ENCODE measurements at places on chromosomes 7 and 10. TPM values are rescaled to one million over a fixed set of nuclear protein-coding genes. Genes with fewer than 3 reads are reported as not detected.

GRCh38 chr10:73924935-73925334, 14.0 kb downstream of the PLAU start:
- no peaks in the 10 kb centered on the region for H3K27me3 ChIP-seq
- DNase-seq: no peak
- H3K4me1 ChIP-seq: peaks cover 29% of the 10 kb centered on the region

The FGFR2 gene
- 95.0 TPM for total RNA-seq

- peaks cover 27% of the 10 kb centered on the region for H3K36me3 ChIP-seq
- H3K4me3 ChIP-seq: no peak overlapping the region
- no peak for DNase-seq
- no peaks in the 10 kb centered on the region for H3K27me3 ChIP-seq
These were observed 253.7 kb downstream of the ARHGAP21 start for GRCh38 chr10:24469993-24470392.

GRCh38 chr10:77987671-77988255, 41.6 kb downstream of the POLR3A start:
- no peak overlapping the region for H3K27ac ChIP-seq
- H3K4me3 ChIP-seq: no peak overlapping the region
- DNase-seq: no peak
- H3K36me3 ChIP-seq: peaks cover 86% of the 10 kb centered on the region
- no peaks in the 10 kb centered on the region for H3K4me1 ChIP-seq

- H3K4me3 ChIP-seq: no peak overlapping the region
- H3K27me3 ChIP-seq: no peaks in the 10 kb centered on the region
These were observed 12.4 kb downstream of the ZNF789 start for GRCh38 chr7:99485094-99485493.

DNA sequence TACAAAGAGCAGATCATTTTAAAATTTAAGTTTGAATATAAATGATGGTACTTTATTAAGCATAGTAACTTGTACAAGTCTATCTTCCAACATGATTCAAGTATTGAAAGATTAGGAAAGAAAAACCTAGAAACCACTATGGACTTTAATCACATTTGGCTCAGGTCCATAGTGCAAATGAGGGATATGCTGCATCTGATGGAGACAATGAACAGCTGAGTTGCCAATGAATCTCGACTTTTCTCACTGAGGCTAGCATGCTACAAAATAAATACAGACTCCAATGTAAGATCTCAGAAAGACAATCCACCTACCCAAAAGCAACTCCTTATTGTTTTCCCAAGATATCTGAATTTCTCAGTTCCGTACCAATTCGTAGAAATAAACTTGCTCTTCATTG, 89.8 kb downstream of the SEMA3A start:
- H3K27ac ChIP-seq: peak overlapping the region; percentile 85
- H3K36me3 ChIP-seq: no peaks in the 10 kb centered on the region

DNA sequence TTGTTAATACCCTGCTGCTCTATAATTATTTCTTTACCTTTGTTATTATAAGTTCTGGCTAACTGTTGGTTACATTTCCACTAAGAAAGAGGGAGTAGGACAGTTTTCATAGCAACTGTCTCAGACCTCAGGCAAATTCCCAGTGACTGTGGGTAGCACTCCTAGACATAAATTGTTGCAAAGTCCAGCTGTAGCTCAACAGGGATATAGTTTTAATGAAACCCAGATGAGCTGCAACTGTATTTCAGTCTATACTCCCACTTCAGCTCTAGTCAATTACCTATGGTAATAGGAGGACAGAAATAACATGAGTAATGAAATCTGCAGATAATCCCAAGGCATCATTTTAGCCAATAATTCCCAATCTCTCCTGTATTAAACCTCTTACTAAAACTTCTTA, 103.0 kb upstream of the SEMA3A start:
- H3K4me1 ChIP-seq: peaks cover 10% of the 10 kb centered on the region
- no peak for DNase-seq
- H3K36me3 ChIP-seq: no peaks in the 10 kb centered on the region
- H3K27ac ChIP-seq: no peak overlapping the region
- no peak overlapping the region for H3K4me3 ChIP-seq

DNA sequence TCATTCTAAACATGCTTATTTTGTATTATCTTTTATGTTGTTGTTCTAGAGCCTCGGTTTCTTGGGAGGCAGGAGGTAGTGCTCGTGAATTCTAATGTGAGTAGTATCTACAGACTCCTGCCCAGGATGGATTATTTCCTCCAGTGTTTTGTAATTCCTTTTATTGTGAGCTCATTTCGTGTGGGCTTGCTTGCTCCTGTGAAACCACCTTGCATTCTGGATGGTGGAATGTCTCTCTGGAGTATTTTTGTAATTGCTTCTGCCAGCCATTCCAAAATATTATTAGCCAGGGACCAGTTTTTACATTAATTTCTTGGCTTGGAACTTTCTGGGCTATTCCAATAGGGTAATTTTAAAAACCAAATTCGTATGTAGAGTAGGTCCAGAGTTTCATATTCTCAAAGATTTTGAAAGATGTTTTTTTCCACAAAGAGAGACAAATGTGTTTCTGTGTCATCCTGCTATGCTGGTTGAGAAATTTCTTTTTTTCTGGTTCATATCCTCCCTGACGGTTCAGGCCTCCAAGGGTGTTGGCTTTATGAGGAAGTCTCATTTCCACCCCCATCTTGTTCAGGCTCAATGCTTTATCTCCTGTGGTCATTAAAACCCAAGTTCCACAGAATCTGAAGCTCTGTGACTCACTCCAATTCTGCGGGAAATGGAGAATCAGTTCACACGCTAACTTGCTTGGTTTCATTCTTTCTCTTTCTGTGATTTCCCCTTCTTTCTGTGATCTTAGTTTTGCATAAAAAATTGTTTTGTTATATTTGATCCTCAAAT, 41.7 kb upstream of the CALD1 start:
- H3K27ac ChIP-seq: no peak overlapping the region
- H3K4me3 ChIP-seq: no peak overlapping the region
- DNase-seq: no peak
- peaks cover 9% of the 10 kb centered on the region for H3K4me1 ChIP-seq

GRCh38 chr7:116952635-116953371, 498 bp upstream of the ST7 start:
- DNase-seq: peak; percentile 38
- H3K27ac ChIP-seq: peak overlapping the region; percentile 98
- peaks cover 44% of the 10 kb centered on the region for H3K4me1 ChIP-seq
- H3K27me3 ChIP-seq: peaks cover 4% of the 10 kb centered on the region
- H3K4me3 ChIP-seq: peak overlapping the region; percentile 84

Measured in WTC11 (cell line).